ENCODE measurements at places on chromosomes 7 and 10. TPM values are rescaled to one million over a fixed set of nuclear protein-coding genes. Genes with fewer than 3 reads are reported as not detected.

DNA sequence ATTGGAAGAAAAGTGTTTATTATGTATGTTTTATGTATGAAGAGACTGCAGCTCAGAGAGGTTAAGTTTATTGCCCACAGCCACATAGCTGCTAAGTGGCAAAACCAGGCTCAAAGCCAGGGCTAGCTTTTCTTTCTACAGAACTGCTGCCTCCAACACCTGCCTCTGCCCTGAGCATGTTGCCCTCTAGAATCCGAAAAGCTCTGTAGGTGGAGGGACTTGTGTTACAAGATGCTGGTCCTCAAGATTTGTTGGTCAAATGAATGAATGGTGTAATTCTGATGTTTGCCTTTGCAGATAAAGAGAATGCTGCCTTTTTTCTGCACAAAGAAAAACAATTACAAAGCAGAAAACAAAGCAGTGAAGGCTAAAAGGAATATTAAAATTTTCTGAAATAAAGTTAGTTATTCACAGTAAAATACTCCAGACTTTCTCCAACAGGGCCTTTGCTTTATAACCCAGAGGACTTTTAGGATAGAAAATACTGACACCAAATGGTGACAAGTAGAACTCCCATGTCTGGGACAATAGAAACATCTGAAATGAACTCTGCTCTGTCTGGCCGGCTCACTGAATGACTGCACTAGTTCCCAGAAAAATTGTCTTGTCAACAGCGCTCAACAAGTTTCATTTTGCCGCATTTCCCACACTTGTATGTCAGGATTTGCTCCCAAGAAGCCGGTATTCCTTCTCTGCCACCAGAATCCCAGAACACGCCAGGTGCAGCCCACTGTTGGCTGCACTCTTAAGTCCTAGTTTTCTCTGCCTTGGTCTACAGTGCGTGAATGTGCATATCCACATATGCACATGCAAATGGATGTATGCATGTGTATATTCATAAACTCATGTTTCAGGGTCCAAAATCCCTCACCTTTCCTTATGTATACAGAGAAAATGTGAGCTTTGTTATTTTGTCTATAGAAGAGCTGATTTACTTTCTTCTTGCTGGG lies 11.0 kb upstream of the DNTT start:
- DNase-seq, result no peak

- DNase-seq, result no peak
Observed at GRCh38 chr7:111126987-111127386, 36.1 kb downstream of the LRRN3 start.

DNA sequence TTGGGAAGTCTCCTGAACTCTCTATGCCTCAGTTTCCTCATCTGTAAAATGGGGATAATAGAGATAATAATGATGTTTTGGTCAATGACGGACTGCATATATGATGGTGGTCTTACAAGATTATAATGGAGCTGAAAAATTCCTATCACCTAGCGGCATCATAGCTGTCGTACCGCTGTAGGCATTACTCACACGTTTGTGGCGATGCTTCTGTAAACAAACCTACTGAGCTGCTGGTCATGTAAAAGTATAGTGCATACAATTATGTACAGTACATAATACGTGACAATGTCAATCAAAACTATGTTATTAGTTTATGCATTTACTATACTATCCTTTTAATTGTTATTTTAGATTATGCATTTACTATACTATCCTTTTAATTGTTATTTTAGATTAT lies 339.1 kb upstream of the NPVF start:
- no peak for DNase-seq

GRCh38 chr7:112821345-112821744 lies 31.2 kb upstream of the TMEM168 start:
- no peak for DNase-seq

DNA sequence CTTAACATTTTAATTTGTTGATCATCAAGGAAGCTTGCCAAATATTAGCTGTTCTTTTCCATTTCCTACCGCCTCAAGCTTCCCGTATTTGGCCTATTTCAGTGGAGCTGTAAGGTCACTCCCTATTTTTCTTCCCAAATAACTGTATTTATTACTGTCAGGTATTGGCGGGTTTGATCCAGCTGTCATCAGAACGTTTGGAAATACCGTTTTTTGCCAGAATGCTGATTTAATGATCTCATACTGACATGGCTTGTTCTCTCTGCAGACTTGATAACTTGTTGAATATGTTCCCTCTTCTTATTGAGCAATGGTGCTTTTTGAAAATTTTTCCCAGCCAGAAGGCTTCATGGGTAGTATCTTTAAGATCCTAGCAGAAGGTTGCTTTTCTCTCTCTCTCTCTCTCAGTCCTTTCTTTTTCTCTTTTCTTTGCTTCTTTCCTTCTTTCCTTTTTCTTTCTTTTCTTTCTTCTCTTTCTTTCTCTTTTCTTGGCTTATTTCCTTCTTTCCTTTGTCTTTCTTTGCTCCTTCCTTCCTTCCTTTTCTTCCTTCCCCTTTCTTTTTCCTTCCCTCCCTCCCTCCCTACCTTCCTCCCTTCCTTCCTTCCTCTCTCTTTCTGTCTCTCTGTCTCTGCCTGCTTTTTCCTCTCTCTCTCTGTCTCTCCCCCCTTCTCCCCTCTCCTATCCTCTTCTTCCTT lies 42.1 kb downstream of the CUX1 start:
- DNase-seq, result no peak

DNA sequence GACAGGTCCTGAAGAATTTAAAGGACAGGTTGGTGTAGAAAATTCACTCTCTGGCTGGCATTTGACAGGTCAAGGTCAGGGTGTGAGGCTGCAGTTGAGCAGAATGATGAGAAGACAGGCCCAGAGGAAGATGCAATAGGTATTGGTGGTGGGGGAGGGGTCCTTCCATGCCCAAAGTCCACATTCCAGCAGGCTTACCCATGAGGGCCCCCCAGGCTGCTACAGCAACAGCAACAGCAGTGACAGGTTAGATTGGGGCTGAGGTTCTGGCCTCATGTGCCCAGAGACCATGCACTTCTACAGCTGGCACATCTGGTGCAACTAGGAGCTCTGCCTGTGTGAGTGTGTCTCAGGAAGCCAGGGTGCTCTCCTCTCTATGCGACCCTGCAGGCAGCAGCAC lies 223.5 kb upstream of the GHITM start:
- DNase-seq, result no peak

DNA sequence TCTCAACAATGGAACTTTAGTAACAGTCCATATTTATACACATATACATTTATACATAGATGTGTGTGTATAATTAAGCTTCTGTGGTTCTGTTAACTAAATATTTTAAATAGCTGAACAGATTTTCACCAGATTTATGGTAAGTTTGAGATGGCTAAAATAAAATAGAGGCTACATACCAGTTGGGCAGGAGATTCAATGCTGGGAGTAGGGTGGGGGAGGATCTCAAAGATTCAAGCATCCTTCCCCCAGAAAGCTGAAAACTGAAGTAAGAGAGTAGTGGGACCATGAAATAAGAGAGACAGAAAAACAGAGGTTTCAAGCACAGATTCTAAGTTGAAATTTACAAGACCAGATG lies 14.0 kb downstream of the LRRC17 start:
- DNase-seq, result no peak

CALML5 gene
- not detected for total RNA-seq

ATP6V0E2 gene
- 60.7 TPM for total RNA-seq

DNA sequence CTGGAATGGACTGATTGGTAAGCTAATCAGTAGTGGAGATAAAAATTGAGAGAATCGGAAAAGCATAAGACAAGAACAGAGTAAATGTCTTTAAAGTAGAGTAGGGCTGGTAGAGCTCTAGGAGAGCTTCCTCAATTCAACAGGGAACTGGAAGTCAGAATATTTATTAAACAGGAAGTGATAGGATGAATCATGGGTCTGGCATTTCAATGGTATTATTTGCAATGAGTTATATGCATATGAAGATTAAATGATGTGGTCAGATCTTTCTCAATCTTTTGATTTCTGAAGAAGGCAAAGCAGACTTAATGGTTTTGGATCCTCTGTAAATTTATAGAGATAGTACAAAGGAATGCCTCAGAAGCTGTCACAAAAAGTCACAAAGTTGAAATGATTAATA lies 349.0 kb downstream of the HPSE2 start:
- no peak for DNase-seq

GRCh38 chr7:120404042-120404441 lies 131.1 kb downstream of the KCND2 start:
- DNase-seq, result no peak

DNA sequence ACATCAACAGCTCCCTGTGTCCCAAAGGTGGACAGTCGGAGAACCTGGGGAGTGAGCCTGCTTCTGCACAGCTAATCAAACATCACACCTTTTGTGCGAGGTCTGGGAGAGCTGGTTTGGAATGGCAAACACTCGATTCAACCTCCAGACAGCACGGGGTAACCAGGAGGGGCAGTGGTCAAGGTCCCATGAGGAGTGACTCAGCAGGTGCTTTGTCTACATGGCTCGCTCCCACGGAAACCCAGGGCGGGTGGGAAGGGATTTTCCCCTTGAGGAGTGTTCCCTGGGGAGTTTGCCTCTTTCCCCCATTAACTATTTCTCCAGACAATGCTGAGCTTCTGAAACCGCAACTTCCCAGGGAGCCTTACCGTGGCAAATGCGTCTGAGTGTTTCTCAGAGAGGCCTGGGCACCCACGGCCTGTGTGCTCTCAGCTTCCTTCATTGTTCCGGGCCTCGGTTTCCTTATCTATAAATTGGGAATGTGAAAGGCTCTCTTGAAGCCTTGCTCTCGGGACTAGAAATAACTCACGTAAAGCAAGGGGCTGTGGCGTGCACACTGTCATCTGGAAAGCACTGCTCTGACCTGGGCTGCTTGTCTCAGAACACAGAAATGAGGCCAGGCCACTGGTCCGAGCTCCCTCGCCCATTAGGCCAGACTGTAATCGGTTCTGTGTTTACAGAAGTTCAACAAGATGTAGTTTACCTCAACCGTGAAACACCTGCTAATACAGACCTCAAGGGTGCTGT lies 14.0 kb upstream of the GTPBP4 start:
- DNase-seq, result no peak

DNA sequence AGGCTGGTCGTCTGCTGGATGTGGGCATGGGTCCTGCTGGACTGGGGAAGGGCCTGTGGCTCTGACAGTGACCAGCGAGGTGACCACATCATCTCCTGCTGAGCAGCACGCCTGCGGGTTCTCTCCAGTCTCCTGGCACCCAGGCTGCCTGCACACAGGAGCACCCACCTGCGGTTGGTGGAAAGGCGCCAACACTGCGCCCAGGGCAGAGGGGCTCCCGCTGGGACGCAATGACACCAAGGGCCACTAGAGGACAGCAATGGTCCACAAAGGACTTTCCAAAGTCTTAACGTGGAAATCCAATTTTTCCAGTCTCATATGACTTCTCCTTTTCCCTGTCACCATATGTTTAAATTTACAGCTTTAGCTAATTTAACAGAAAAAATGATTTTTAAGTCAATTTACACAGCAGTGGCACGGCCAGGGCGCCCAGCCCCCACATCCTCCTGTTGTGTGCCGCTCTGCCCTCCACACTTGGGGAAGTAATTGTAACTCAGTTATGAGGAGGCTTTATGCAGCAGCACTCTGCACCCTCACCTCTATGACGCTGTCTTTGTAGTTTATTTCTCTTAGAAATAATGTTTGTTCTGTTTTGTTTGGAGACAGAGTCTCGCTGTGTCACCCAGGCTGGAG lies 38.1 kb downstream of the CFAP46 start:
- DNase-seq, result no peak

DNA sequence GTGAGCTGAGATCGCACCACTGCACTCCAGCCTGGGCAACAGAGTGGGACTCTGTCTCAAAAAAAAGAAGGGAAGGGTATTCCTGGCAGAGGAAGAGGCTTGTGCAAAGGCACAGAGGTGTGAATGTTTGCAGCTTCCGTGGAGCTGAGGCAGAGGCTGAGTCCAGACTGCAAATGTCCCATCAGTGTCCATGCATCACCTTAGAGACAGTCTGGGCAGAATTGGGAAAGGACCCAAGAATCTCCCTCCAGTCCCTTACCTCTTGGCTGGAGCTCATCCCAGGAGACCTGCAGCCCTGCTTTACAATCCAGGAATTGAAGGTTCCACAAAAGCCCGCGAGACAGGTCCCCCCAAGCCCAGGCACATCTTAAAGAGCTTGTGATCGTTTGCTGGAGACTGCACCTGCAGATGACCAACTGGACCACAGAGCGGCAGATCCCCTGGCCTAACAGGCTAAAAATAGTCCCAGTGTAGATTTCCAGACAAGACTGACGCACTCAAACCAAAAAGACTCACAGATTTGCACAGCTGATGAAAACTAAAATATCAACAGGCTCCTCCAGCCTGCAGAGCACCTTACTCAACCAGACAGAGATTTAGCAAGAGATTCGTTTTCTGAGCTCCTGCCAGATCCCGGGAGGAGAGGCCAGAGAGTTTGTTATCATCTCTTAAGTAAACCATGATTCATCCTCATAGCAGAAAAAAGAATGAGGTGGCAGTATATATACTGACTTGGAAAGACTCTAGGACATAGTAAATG lies 22.9 kb upstream of the NANOS1 start:
- peak; percentile 77 for DNase-seq

- no peak for DNase-seq
Observed at GRCh38 chr7:108308903-108309302, 147.3 kb downstream of the NRCAM start.

GRCh38 chr7:155560982-155561686 lies 14.8 kb upstream of the CNPY1 start:
- DNase-seq, result no peak

GRCh38 chr7:121228779-121229178 lies 100.0 kb upstream of the WNT16 start:
- DNase-seq, result no peak

- DNase-seq, result no peak
Observed at GRCh38 chr10:132294561-132295318, 13.0 kb downstream of the STK32C start.

- no peak for DNase-seq
Observed at GRCh38 chr7:84250452-84250851, 55.9 kb upstream of the SEMA3A start.

OPALIN gene
- total RNA-seq, result not detected

DENND2A gene
- total RNA-seq, result 10.5 TPM

GRCh38 chr10:74898201-74898976 lies 72.0 kb downstream of the KAT6B start:
- DNase-seq, result no peak

Measured in right atrium auricular region (tissue), 2 donors.